GM12864 (cell line): ENCODE measurements at places on chromosomes 4 and X.

DNA sequence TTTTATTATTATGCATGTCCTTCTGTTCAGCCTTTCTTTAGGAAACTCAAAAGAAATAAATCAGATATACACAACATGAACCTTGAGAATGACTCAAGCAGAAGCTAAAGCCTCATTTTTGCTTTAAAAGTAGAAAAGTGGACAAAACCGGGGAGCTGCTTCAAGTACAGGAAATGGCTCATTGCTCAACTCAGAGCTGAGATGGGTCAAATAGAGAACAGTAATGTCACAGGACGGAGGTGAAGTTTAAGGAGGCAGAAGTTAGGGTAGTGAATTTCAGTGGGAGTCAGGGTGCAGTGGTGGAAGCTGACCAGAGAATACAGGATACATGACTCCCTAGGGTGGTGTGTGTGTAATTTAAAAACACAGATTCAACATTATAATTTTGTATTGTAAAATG is 22.2 kb downstream of the PHKA2 start:
- DNase-seq = no peak

- DNase-seq = no peak
These were observed 3.9 kb upstream of the GAR1 start for GRCh38 chr4:109811707-109812106.

- no peak for DNase-seq
These were observed 1.7 kb upstream of the PDHA2 start for GRCh38 chr4:95838192-95838591.

GRCh38 chr4:22190855-22191254 is 242.3 kb upstream of the KCNIP4 start:
- DNase-seq = no peak

- DNase-seq = no peak
These were observed 154.9 kb upstream of the TECRL start for GRCh38 chr4:64564126-64564525.

- no peak for DNase-seq
These were observed 8.0 kb upstream of the TENM3 start for GRCh38 chr4:182235021-182235795.

- no peak for DNase-seq
These were observed 72.8 kb downstream of the PARM1 start for GRCh38 chr4:75005727-75006126.

GRCh38 chr4:137345597-137345996 is 186.7 kb downstream of the PCDH18 start:
- DNase-seq = no peak

DNA sequence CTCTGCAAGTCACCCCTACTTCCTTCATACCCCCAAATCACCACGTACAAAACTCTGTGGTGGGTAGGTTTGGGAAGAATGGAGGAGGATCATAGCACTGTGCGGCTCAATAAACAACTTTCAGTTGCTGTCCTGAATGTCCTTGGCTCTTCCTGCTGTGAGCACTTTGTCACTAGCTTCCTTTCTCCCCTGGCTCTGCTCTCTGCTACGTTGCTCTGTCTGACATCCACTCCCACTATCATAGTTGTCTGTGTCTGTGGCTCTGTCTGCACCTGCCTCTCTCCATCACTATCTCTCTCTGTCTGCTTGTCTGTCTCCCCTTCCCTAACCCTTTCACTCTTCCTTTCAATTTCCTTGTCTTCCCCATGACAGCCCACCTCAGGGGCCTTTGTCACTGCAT is 21.2 kb upstream of the SMPX start:
- no peak for DNase-seq

- DNase-seq = no peak
These were observed 63.0 kb downstream of the PRSS12 start for GRCh38 chr4:118289794-118290193.

- DNase-seq = no peak
These were observed 275.1 kb downstream of the GPM6A start for GRCh38 chr4:175536852-175537453.

DNA sequence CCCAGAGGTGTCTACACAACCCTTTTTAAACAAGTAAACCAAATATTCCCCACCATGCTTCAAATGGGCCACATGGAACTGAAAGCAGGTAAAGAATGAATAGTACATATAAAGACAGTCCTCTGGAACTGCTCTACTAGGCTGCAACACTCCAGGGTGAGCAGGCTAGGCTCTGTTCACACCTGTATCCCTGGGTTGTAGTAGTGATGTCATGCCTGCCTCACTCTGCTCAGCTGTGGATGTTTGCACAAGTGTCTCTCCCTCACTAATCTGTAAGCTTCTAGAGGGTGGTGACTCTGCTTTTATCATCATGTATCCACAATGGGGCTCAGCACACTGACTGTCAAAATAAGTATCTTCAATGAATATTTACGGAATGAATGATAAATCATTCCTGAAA is 20.4 kb downstream of the LEF1 start:
- DNase-seq = no peak

DNA sequence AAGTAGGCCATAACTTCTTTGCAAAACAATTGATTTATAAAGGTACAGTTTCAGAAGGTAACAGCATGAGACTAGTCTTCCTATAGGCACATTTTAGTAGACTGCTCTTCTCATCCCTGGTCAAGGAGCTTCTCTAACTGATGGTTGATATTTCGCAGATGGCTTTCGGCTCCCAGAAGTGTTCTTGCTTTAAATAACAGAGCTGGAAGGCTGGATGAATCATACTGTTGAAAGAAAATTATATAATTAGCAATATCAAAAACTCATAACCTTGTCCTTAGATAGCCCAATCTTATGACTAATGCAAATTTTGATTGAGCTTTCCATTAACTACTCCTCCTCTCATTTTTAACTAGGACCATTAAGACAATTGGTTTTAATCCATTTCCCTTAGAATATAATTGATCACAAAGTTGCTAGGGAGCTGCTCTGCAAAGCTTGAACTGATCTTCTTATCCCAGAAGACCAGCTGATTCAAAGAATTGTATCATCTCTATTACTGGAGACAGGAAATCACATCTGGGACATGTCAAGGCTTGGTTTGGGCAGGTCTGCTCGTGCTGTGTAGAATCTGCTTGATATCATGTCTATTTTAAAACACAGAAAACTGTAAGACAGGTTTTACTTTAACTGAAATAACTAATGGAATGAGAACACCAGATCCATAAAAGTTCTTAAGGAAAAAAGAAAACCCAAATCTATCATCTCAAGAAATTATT is 38.6 kb downstream of the CENPU start:
- no peak for DNase-seq

DNA sequence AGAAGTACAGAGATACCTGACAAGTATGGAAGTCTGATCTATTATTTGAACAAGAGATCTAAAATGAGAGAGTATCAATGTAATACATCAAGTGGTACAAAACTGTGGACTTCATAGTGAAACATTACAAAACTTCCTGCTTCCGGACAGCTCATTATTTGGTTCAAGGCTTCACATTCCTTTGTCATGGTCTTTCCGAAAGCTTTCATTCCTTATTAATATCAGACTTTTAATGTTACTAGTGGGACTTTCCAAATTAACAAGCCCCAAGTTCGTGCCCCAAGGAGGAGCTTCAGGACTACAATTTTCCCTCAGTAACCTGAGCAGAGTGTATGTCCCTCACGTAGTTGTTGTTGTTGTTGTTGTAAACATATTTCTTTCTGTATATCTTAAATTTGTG is 1.2 kb downstream of the CHIC2 start:
- no peak for DNase-seq

DNA sequence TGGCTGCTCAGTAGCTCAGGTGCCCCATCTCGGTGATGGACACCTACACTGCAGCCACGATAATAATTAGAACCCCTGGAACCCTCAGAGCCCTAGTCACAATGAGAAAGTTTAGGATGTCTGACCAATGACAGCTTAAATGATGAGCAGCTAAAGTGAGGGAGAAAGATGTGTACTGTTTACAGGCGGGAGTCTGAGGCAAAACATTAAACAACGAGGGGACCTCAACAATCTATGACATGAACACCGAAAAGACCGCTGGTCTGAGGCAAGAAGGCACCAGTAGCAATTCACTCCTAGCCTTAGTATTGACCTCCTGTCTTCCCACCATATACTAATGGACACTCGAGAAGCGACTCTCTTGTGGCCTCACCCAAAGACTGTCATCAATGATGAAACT is 369.5 kb upstream of the SMIM31 start:
- DNase-seq = no peak

- DNase-seq = no peak
These were observed 46.0 kb downstream of the SEPSECS start for GRCh38 chr4:25113915-25114904.

- no peak for DNase-seq
These were observed 37.3 kb downstream of the ARHGAP6 start for GRCh38 chrX:11628399-11628798.

DNA sequence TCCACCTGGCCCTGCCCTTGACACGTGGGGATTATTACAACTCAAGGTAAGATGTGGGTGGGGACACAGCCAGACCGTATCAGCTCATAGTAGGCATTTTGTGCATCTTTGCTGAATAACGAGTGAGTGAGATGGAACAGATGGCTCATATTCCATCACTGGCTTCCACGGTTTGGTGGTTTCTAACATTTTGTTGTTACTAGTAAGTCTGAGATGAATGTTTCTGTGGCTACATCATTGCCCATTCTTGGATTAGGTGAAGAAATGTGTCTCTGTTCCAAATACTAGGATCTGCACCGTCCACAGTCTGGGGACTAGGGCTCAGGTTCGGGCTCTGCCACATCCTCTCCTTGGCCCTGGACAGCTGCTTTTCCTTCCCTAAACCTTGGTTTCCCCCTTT is 3.6 kb downstream of the ABLIM2 start:
- no peak for DNase-seq

DNA sequence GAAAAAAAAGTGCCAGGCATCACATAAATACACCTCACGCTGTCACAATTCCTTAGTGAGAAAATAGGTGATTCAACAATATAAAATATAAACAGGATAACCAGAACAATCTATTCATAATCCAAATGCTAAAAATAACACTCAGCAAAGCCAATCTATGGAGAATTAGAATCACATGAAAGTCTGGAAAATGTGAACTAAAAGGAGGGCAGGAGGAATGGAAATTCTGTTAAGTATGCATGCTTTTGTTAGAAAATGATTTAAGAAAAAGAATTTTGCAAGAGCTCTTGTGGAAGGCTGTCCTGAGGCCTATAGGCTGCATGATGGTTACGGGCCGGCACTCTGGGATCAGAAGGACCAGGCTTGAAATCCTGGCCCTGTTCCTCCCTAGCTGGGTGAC is 70.6 kb upstream of the PROM1 start:
- DNase-seq = no peak

GRCh38 chr4:82467471-82467870 is 37.1 kb downstream of the ENOPH1 start:
- DNase-seq = no peak

GRCh38 chr4:116561768-116562167 is 523.6 kb downstream of the TRAM1L1 start:
- DNase-seq = no peak

- DNase-seq = no peak
These were observed 12.4 kb upstream of the ARHGAP6 start for GRCh38 chrX:11678158-11678557.
